GDM1 (cell line): ENCODE measurements at places on chromosomes 16 and 17.

DNA sequence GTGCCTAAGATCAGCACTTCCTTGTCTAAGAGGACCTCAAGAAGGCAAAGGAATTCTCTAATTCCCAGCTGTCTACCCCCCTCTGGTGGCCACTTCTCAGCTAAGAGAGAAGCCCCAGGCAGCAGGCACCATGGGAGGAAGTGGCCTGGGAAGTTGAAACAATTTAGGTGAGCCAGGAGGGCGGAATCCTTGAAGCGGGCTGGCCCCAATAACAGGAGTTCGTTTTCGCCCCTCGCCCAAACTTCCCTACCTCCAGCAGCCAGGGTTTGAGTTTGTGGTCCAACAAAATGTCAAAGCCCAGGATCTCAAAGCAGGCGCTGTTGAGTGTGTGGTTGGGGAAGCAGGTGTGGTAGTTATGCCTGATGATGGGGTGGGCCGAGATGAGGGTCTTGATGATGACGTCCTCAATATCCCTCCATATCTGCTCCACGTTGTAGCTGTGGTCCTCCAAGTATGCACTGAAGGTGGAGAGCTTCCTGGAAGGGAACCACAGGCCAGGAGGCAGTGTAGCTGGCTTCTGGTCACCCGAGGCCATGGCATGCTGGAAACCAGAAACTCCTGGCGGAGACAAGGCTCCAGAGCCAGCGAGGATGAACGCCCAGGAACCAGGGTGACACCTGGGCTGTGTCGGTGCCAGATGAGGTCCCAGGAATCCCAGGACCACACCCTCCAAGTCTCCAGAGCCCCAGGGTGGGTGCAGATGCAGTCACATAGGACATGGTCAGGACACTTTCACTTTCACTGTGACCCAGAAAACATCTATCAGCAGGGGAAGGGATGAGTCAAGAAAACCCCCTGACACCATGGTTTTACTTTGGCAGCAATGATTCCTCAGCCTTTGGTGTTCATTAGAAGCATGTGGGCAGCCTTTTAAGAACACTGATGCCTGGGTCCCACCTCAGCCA is 25.6 kb downstream of the TTLL6 start:
- peak; percentile 48 for DNase-seq

DNA sequence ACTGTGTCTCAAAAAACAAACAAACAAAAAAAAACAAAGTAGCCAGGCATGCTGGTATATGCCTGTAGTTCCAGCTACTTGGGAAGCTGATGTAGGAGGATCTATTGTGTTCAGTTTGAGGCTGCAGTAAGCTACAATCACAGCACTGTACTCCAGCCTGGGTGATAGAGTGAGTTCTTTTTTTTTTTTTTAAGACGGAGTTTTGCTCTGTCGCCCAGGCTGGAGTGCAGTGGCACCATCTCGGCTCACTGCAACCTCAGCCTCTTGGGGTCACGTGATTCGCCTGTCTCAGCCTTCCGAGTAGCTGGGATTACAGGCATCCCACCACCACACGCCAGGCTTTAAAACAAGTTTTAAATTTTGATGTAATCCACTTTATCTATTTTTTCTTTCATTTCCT is 80.2 kb upstream of the STAC2 start:
- DNase-seq: no peak

DNA sequence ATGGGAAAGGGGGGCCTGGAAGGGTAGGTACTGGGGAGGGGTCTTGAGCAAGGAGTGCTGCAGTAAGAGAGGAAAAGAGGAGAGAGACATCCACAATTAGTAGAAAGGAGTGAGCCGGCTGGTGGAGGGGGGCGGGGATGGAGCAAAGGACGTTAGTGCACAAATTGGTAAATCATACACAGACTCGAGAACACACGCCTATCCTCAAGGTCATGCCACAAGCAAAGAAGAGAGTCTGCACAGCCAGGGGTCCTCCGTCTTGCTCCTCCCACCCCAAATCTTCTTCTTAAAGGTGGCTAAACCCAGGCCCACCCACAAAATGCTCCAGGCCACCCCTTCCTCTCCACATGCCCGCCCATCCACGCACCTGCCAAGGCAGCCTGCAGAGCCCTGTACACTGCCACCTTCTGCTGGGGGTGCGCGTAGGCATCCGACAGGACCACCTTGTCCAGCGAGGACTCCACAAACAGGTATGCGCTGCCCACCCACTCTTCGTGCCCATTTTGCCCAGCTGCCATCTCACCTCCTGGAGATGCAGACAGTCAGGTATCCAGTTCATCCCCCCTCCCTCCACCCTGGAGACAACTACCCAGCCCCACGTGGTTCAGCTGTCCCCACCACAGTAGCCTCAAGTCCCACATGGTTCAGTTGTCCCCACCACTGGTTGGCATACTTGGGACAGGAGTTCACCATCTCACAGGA is 3.4 kb downstream of the TRADD start:
- DNase-seq: no peak

DNA sequence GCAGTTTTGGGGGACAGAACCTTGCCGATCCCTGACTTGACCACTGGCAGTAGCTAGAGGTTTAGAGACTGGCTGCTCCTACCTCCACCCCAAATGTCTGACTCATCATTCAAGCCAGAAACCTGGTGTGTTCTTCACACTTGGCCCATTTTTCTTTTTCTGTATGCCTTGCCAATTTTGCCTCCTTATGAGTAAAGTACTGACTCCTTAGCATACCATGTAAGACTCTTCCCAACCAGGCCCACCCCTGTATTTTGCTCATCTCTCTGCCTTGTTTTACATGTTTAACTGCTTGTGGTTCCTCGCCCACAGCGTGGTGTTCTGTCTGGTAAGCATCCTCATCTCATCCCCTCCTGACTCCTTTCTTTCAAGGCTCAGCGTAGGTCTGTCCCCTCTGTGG is 37.9 kb downstream of the NUP88 start:
- no peak for DNase-seq

DNA sequence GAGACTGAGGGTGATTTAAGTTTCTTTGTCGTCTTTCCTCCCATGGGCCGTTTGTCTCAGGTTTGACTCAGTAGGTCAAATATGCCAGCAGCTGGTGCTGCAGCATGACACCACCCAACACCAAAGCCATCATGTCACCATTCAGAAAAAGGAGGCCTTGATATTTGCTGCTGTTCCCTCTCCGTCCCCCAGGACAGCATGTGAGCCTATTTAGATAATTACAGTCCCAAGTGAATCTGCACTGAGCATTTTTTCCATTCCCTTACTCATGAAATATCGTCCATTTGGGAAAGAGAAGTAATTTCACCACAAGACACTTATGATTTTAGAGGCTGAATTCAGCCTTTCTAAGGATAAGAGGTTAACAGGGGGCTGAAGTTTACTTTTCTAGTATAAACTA is 62.2 kb upstream of the ADORA2B start:
- DNase-seq: no peak

GRCh38 chr17:40522250-40522960 is 21.0 kb upstream of the TNS4 start:
- no peak for DNase-seq

DNA sequence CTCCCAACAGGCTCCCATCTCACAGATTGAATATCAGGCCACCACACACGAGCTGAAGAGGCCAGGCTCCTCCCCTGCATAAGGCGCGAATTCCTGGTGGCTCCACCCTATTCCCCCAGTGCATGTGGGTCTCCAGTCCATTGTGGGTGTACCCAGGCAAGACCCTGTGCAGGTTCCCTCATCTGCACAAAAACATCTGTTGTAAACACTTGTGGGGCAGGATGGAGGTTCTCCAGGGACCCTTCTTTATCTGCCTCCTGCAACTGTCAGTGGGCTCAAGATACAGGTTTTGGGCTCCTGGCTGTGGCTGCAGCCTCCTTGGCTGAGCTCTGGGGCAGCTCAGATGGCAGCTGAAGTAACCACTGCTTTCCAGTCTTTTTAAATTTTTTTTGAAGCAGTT is 17.6 kb upstream of the LGALS9 start:
- DNase-seq: no peak

GRCh38 chr17:82330322-82331239 is 3.0 kb downstream of the SECTM1 start:
- no peak for DNase-seq
